ENCODE measurements at places on chromosomes 3 and 15.

DNA sequence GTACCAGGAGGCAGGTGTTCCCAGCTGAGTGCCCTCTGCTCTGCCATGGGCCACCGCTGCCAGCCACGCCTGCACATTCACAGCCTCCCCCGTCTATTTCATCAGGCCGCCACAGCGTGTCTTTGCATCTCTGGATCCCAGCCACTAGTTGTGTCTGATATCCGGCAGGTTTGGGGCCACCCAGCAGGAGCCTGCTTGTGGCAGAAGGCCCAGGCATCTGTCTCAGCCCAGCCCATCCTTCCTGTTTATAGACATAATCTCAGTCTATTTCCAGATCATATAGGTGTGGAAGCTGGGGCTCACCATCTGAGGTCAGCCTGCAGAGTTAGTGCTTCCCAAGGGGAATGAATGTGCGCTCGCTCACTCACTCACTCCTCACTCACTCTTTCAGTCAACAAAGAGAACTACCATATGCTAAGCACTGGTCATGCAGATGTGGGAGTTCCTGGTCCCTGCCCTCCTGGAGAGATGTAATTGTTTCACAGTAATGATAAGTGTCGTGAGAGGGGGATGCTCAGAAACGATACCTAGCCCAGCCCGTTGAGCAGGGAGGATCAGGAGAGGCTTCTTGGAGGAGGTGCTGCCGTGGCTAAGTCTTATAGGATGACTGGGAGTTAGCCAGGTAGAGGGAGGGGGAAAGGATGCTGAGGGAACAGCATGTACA is 60.6 kb downstream of the FGD5 start:
- DNase-seq, result no peak

DNA sequence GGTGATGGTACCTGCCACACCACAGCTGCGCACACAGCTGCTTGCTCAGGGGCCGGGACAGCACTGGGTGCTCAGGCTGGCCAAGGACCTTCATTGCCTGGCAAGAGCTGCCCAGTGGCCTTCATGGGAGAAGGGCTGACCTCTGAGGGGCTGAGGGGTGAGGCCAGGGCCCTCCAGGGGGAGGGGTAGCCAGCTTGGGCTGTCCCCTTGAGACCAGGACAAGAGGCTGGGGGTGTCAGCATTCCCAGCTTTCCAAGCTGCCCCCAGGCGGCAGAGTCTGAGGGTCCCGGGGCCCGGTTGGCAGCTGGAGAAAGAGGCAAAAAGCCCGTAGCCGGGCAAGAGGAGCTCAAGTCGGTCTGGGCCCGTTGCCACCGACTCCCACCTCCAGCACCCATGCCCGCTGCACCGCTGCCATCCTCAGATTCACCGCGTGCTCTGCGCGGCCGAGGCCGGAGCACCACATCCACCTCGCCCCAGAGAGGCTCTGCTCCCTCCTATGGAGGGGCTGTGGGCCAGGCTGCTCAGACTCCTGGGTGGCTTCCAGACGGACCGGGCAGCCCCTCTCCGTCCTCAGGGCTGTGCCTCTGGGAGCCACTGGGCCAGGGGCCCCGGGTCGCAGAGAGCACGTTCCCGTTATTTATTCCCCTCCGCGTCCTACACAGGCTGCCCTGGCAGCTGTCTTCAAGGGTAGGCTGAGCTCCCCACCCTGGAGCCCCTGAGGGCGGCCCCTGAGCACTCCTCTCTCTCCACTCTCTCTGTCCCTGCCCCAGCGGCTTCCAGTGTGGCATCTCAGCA is 51.5 kb downstream of the PLXNA1 start:
- DNase-seq, result no peak

- DNase-seq, result no peak
These were observed 85.6 kb downstream of the IGF2BP2 start for GRCh38 chr3:185739264-185739701.

GRCh38 chr3:117723825-117724224 is 1014.2 kb downstream of the TUSC7 start:
- DNase-seq, result no peak

- no peak for DNase-seq
These were observed 8.9 kb downstream of the PARP14 start for GRCh38 chr3:122689587-122689986.

- no peak for DNase-seq
These were observed 35.0 kb downstream of the PLOD2 start for GRCh38 chr3:146125951-146126350.

DNA sequence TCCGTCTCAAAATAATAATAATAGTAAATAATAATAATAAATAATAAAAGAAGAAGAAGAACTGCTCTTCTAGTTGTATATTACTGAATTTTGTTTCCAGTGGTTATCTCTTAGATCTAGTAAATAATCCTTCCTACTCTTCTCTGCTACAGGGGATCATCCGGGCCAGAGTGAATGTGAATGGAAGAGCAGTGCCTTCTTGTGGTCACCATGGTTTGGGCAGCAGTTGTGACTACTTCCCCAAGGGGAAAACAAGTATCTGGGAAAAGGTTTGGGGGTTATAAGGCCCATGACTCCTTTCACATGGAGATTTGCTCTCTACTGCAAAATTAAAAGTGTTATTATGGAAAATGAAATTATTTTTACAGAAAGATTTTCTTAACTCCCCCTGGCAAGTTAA is 5.5 kb upstream of the OR5K1 start:
- DNase-seq, result no peak

DNA sequence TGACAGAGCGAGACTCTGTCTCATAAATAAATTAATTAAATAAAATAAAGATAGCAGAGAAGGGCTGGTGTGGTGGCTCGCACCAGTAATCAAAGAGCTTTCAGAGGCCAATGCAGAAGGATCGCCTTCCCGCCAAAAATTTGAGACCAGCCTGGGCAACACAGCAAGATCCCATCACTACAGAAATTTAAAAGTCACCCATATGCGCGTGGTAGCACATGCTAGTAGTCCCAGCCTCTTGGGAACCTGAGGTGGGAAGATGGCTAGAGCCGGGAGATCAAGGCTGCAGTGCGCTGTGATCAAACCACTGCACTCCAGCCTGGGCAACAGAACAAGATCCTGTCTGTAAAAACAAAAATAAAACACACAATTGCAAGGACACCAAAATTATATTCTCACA is 9.6 kb downstream of the SMARCC1 start:
- no peak for DNase-seq

GRCh38 chr3:11814663-11815062 is 32.0 kb downstream of the TAMM41 start:
- DNase-seq, result no peak

DNA sequence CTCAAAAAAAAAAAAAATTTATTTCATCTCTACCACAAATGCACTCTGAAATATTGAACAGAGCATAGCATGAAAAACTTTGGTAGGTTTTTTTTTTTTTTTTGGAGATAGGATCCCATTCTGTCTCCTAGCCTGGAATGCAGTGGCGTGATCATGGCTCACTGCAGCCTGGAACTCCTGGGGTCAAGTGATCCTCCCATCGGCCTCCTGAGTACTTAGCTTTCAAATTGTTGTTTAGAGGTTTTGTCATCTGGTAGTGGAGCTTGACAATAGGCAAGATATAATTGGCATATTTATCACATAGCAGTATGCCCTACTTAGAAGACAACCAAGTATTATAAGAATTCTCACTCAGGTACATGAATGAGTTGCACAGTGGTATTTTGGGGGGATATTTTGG is 234.2 kb upstream of the ST8SIA2 start:
- DNase-seq, result no peak
